ENCODE measurements at places on chromosomes 5 and 9. TPM values are rescaled to one million over a fixed set of nuclear protein-coding genes. Genes with fewer than 3 reads are reported as not detected.

Gene LPAR1
- 7.2 TPM for total RNA-seq

DNA sequence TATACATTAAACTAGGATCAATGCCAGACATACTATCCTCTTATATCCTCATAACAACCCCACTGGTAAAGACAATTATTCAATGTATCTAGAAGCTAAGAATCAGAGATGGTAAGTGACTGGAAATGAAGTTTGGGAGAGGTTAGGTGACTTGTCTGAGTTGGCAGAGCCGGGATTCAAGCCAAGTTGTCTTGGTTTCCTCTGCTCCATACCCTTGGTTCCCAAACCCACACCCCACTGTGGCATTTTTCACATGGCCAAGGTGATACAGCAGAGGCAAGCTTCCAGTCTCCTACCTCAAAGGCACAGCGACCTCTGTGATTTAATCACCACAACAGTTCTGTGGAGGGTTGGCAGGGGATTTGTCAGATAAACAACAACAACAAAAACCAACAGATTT is 34.7 kb upstream of the ADRB2 start:
- no peak for DNase-seq

- DNase-seq = no peak
These were observed 95.2 kb downstream of the CNTLN start for GRCh38 chr9:17229945-17230560.

DNA sequence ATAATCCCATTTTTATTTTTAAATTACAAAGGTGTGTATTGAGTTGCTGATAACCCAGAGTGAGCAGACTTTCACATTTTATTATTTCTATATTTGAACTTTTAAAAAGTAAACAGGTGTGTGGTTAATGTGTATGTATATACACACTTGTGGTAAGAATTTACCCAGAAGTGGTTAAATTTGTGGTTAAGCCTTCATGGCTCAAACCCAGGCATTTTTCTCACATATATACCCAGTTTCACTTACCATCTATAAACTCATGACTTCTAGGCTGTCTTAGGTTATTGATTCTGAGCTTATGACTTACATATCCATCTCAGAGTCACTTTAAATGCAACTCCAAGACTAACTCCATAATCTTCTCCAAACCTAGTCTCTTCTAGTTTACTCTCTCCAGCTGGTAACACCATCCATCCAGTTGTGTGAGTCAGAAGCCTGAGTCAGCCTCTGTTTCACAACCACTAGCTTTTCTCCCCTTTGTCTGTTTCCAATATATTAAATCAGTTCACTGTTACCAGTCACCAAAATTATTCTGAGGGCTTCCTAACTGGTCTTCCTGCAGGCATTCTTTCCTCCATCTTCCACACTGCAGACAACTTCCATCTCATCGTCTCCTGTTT is 20.2 kb downstream of the ZBED3 start:
- DNase-seq = no peak

Data from H7 (cell line).